NCI-H82 (cell line): ENCODE measurements at places on chromosomes 16 and 17.

GRCh38 chr17:76575570-76575969, 10.1 kb downstream of the ST6GALNAC2 start:
- DNase-seq = no peak

DNA sequence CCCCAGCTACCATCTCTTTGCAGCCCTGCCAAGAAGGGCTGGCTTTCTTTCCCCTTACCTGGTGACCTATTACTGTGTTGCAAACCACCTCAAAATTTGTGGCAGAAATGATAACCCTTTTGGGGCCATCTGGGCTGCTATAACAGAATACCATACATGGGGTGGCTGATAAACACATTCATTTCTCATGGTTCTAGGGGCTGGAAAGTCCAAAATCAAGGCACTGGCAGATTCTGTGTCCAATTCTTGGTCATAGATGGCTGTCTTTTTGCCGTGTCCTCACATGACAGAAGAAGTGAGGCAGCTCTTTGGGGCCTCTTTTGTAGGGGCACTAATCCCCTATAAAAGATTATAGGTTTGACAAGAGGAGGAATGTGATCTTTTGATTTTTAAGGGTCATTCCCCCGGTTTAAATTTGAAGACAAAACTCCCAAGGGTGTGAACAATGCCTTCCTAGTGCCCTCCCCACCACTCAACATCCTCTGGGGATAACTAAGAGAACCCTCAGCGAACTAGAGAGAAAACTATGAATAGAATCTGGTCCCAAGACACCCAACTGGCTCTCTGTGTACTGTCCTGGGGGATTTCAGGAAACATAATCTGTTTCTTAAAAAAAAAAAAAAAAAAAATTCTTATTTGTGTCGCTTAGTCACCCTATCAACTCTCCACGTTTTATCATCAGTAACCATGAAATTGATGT, 1.7 kb upstream of the METTL22 start:
- peak; percentile 34 for DNase-seq

- DNase-seq = no peak
These were observed 70.9 kb downstream of the GNAO1 start for GRCh38 chr16:56262148-56262547.

DNA sequence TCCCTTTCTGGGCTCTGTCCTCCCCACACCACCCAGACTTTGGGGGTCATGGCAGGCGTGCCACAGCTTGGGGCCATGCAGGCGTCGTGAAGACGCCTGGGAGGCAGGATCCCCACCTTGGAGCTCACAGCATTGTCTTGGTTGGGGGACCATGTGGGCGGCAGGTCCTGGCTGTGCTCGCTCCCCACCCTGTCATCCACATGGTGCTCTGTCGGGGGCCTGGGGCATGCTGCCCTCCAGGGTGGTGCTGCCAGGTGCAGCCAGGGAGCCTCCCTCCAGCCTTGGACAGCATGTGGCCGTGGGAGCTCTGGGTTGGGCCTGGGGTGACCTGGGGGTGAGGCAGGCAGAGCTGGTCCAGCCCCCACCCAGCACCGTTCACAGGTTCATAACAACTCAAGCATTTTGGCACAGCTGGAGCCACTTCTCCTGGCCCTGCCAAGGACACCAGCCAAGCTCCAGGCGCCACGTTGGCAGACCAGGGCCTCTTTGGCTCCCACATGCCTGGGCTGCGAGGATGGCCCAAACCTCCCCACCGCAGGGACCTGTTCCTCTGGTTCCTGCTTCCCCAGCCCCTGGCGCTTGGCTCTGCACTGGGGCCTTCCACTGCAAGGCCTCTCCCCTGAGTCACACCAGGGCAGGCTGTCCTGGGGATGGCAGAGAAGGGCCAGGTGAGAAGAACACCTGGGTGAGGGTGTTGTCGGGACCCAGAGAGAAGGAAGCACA, 15.1 kb upstream of the ATP6V0C start:
- DNase-seq = no peak

- peak; percentile 62 for DNase-seq
These were observed 101.2 kb downstream of the FTO start for GRCh38 chr16:53805113-53805512.

DNA sequence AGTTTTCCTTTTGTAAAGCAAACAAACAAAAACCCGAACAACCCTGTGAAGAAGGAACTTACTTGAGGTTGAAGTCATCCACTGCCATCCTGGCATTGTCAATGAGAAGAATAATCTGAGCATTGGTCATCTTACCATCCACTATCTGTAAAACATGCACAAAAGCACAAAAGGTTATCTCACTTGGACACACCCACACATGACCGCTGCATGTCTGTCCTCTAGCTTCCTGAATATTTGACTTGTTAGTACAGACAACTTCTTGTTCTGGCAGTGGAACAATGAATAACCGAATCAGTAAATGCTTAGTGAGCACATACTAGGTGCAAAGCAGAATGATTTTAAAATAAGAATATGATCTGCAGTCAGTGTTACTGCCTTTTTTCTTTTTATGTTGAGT, 6.1 kb downstream of the KRT23 start:
- DNase-seq = no peak

- peak; percentile 30 for DNase-seq
These were observed 102.5 kb upstream of the TMEM97 start for GRCh38 chr17:28216528-28216927.

- DNase-seq = peak; percentile 75
These were observed 314.1 kb upstream of the TNRC6C start for GRCh38 chr17:77644181-77645071.

DNA sequence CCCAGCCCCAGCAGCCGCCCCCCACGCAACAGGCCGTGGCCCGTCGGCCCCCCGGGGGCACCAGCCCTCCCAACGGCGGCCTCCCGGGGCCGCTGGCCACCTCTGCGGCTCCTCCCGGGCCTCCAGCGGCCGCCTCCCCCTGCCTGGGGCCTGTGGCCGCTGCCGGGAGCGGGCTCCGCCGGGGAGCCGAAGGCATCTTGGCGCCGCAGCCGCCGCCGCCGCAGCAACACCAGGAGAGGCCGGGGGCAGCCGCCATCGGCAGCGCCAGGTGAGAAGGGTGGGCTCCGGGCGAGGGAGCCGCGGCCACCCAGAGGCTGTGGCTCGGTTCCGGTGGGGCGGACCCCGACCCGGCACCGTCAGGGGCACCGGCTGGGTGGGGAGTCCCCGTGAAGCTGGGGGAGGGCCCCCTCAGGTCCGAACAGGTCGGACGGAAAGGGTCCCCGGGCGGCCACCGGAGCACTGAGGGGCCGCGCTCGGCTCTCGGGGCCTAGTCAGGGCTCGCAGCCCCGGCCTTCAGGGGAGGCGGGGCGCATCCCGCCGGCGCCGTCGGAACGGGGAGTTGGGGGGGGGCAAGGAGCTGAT, 583 bp downstream of the ATXN2L start:
- no peak for DNase-seq

DNA sequence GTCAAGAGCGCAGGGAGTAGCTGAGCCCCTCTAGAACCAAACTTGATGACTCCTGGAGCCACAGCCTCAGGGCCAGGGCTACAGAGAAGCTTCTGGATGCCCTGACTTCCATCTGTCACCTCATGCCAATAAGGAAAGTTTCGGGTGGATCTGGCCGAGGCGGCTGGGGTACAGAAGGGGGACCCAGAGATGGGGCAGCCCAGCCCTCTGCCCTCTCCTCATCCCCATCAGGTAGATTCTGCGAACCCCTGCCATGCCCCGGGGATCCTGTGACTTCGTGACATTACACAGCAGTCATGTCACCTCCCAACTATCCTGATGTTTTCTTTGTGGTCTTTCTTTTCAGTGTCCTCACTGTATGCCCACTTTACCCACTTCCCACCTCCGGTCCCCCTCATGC, 114.4 kb downstream of the CCDC182 start:
- DNase-seq = no peak

DNA sequence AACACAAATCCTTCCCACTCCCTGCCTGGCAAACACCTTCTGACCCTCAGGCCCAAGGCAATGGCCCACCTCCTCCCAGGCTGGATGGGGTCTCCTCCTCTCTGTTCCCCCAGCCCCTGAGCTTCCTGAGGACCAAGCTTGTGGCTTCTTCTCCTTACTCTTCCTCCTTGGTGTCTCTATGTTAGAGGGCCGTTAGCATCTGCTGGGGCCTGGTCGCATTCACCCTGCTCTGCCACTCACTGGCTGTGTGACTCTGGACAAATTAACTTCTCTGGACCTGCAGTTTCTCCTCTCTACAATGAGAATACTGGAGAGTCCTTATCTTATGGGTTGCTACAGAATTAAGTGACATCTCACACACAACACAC, 725 bp upstream of the MT2A start:
- no peak for DNase-seq

- no peak for DNase-seq
These were observed 1.2 kb downstream of the MMP2 start for GRCh38 chr16:55480228-55480655.
